ENCODE measurements at places on chromosomes 16 and 17.

DNA sequence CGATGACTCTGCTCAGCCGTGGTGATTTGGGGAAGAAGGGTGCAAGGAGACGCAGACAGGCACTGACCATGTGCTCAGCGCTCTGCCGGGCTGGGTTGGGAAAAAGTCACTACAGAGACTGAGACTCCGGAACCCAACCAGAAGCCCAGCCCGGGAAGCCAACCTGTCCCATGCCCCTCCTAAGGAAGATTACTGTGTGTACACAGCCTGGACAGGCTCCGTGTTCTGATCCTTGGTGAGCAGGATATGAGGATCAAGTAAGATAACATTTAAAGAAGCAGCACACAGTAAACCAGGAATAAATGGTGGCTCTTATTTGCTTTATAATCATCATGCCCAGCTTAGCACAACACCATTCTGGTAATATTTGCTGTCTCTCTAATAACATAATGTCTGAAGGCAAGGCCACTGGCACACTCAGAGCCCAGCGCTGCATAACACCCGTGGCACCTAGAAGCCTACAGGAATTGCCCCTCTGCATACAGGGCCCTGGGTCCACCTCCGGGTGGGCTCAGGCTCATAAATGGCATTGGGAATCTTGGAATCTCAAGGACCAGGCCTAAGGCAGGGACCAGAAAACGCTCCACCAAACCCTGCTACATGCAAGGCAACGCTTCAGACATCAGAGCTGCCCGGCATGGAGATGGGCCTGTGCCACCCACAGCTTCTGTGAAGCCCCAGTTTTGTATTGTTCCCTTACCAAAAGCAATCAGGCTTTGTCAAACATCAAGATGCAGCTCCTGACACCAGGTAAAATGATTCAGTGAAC is 113.5 kb downstream of the DYNLRB2 start:
- no peak for DNase-seq

DNA sequence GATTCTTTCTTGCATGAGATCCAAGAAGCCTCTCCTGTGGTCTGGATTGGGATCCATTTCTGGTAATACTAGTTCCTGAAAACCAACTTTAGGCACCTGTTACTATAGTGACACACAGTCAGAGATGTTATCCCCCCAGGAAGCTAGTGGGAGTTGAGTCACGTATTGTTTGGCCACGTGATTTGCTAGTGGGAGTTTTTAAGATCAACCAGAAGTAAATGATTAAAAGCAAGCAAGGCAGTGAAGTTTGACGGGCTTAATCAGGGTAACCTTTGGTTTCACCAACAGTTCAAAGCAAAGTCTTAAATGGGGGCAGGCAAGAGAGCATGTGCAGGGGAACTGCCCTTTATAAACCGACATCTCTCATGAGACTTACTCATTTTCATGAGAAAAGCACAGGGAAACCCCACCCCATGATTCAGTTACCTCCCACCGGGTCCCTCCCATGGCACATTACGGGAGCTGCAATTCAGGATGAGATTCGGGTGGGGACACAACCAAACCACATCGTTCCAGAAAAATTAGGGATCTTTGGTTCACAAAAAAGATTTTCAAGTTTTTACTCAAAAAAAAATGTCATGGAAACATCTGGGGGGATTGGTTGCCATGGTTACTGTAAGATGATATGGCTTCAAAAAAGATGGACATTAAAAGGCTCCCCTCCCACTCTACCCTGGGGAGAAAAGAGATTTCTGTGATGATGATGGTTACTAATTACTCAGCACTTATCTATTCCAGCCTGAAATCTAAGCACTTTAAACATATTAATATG is 483.1 kb upstream of the ERCC4 start:
- DNase-seq = no peak

GRCh38 chr17:56009795-56010651 is 143.3 kb upstream of the ANKFN1 start:
- no peak for DNase-seq

DNA sequence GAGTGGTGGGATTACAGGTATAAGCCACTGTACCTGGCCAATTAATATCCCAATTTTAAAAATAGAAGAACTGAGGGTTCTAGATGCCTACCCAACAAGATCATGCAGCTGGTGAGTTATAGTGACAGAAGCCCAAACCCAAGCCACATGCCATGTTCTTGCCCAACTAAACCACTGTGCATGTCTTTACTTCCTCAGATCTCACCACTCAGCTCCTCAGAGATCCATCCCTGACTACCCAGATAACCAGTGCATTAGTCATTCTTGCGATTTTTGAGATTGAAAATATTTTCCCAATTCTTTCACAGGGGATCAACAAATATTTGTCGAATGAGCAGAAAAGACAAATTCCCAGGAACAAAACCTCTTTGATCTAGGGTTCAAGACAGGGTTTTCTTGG is 303.1 kb downstream of the CBLN1 start:
- no peak for DNase-seq

DNA sequence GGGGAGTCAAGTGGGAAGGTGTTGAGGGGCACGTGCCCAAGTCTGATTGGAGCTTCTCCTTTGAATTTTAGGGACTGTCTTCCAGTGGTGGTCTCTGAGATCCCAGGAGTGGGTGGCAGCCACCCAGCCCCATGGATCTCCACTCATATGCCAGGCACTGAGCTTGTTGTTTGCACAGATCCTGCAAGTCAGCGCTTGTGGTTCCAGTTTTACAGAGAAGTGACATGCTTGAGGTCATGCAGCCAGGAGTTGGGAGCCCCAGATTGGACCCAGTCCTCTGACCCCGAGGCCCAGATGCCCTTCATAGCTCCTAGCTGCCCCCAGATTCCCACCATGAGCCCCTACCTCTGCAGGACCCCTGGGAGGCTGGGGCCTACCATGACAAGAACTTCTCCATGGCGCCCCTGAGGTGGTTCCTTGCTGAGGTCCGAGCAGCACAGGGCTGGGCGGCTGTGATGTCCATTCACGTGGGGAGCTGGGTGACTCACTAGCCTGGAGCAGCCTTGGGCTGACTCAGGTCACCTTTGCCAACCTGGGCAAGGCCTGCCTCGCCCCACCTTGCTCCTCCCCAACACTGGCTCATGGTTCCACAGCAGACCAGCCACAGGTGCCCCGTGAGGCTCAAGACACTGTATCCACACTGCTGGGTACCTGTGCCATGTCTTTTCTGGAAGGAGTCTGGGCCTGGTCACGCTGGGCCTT is 47.4 kb downstream of the RAI1 start:
- DNase-seq = no peak

- no peak for DNase-seq
Observed at GRCh38 chr17:17151541-17151940, 54.6 kb downstream of the PLD6 start.

DNA sequence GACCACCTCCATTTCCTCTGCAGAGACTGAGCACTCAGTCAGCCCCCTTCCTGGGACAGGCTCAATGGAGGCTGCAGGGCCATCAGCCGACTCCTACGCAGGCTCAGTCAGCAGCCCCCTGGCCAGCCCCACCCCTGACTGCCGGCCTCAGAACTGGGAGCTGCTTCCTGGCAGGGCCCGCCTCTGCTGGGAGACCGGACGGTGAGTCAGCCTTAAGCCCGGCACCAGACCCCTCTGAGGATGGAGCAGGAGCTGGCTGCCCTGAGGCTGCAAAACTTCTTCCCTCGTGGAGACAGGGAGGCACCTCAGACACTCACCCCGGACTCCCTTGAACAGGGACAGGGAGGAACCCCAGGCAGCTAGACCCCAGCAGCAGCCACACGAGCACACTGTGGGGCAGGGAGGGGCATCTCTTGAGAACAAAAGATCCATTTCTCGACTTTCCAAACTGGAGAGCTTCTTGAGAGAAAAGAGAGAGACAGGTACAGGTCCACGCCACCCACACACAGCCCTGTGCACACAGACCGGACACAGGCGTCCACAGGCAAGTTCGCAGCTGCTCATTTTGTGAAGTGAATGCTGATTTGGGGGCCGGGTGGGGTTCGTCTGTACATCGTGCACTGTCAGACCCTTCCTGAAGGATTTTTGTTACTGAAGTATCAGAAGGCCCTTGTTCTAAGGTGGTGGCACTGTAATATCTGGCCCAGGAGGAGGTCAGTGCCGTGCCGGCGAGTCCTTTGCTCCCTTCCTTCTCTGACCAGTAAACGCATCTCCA is 1.3 kb upstream of the TUBB3 start:
- DNase-seq = no peak

GRCh38 chr16:78259873-78260272 is 160.4 kb downstream of the WWOX start:
- no peak for DNase-seq

DNA sequence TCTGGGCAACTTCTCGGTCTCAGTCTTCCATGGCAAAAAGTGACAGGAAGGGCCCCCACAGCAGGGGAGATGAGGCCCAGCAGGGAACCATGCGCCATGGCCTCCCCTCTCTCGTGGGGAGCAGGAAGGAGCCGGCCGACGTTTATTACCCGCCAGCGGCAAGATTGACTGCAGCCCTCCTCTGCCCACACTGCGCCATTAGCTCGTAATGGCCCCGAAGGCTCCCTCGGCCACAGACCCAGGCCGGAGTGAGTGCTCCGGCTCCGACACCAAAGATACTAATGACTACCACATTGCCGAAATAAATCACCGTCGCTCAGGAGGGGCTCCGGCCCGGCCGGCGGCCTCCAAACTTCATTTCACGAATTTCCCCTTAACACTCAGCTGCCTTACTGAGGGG is 226.9 kb downstream of the C16orf78 start:
- DNase-seq = no peak

DNA sequence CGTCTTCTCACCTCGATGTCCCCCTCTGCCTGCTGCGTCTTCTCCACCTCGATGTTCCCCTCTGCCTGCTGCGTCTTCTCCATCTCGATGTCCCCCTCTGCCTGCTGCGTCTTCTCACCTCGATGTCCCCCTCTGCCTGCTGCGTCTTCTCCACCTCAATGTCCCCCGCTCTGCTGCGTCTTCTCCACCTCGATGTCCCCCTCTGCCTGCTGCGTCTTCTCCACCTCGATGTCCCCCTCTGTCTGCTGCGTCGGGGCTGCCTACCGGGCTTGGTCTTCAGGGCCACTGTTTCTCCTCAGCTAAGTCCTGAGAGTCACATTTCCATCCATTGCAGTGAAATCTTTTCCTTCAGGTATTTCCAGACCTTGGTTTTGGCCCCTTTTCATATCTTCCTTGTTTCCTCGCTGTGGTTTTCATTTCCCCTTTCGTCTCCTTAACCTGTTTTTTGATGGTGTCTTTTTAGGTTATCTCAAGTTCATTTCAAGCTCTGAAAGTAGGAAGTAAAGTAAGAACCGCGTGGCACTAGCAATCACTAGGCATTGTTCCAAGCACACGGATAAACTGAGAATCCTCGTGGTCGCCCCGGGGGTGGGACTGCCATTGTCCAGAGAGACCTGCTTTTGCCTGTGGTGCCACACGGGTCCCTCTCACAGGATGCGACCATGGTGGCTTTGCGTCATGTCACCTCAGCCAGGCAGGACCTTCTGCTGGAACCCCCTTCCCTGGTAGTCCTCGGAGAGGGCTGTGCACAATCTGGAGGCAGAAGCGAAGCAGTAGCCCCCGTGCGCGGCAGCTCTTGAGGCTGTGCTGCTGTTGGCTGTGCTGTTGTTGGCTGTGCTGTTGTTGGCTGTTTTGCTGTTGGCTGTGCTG is 9.5 kb upstream of the ZNF750 start:
- DNase-seq = no peak

GRCh38 chr16:9570521-9570920 is 479.1 kb downstream of the HAPSTR1 start:
- no peak for DNase-seq

- DNase-seq = no peak
Observed at GRCh38 chr17:72562615-72563188, 441.9 kb downstream of the SOX9 start.

- DNase-seq = no peak
Observed at GRCh38 chr17:78719630-78720298, 62.3 kb downstream of the CYTH1 start.

GRCh38 chr17:28725166-28725659 is 820 bp downstream of the TLCD1 start:
- DNase-seq = peak; percentile 23

GRCh38 chr16:72424757-72425156 is 252.8 kb upstream of the PMFBP1 start:
- DNase-seq = no peak

DNA sequence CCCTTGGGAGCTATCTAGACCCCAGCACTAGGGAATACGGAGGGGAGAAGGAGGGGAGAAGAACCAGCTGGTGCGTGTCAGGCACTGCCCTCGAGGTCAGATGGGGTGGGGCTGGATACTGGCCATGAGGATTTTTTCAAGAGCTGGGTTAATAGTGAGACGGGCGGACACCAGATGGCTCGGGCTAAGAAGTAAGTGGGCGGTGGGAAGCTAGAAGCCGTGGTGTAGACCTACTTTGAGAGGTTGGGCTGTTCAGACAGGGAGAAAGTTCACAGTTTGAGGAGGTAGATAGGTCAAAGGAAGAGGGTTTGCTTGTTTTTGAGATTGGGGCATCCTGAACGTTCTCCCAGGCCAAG is 303.8 kb downstream of the SEC14L1 start:
- no peak for DNase-seq

DNA sequence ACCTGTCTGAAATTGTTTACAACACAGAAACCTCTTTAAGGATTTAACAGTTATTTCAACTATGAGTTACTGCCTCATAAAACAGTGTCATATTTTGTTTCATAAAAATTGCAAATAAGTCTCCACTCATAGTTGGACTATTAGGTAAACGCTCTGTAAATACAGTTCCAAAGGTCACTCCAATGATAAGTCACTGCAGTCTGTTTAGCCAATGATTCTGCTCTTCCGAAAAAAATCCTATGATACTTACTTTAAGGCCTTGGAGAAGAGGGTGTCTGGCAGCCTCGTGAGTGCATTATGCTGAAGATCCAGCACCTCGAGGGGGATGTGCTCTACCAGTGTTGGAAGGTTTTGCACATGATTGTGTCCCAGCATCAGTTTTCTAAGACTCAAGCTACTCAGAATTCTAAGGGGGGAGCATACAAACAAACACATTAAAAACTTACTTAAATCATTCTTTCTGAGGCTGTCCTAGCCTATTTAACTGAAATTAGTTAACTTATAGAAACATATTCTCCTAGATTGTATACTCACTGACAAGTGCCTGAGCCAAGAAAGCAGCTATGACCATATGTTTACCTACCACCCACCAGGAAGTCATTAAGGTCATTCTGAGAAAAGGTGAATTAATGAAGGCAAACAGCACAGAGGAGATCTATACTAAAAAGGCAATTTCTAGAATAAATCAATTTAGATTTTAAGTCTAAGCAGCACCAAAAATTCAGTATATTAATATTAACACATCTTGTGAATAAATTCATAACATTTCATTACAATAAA is 41.1 kb downstream of the MARVELD3 start:
- DNase-seq = no peak

- no peak for DNase-seq
Observed at GRCh38 chr16:14364386-14365199, 265.5 kb downstream of the PARN start.

- DNase-seq = peak; percentile 22
Observed at GRCh38 chr17:75153780-75154194, 525 bp downstream of the JPT1 start.

GRCh38 chr16:86584071-86584685 is 5.8 kb downstream of the FOXL1 start:
- no peak for DNase-seq

- no peak for DNase-seq
Observed at GRCh38 chr17:73226556-73227172, 33.8 kb downstream of the COG1 start.

GRCh38 chr17:50056217-50056960 is 479 bp downstream of the ITGA3 start:
- peak; percentile 68 for DNase-seq

All from stimulated activated CD4-positive, alpha-beta T cell treated with anti-CD3 and anti-CD28 coated beads, Interleukin-4, amount 100 ng/mL, for 1 hour (primary cell).